ENCODE measurements at places on chromosomes 1 and 21.

- no peak for DNase-seq
Observed at GRCh38 chr1:54037476-54037875, 15.5 kb downstream of the TMEM59 start.

- DNase-seq = no peak
Observed at GRCh38 chr1:197073978-197074377, 6.9 kb upstream of the F13B start.

- no peak for DNase-seq
Observed at GRCh38 chr1:71252900-71253299, 172.1 kb upstream of the ZRANB2 start.

GRCh38 chr1:110634086-110634454, 27.9 kb upstream of the KCNA2 start:
- no peak for DNase-seq

DNA sequence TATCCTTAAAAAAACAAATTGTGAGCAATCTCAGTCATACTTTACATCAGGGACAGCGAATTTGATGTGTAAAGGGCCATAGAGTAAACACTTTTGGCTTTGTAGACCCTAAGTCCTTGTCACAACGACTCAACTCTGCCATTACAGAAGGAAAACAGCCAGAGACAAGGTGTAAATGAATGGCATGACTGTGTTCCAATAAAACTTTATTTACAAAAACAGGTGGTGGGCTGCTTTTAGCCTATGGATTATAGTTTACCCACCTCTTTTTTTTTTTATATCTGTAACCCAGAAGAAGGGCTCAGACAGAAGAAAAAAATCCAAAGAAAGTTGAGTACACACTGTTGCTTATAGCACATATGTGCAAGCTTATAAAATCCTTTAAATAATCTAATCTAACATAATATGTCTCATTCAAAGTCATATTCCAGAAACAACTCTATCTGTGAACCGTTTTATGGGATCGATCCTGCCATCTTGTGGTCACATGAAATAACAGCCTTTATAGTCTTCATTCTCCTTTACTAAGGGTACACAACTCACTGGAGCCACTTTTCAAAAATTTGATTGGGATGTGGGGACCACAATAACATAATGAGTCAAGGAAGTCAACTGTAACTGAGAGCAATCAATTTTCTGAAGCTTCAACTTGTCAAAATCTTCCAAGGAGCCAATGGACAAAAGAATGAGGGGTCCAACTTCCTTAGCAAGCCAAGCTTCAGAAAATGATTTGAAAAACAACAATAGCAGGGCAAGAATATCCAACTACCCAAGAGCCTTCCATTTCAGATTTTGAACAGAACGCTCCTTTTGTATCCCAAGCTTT, 142.2 kb upstream of the KRTAP19-8 start:
- DNase-seq = no peak

DNA sequence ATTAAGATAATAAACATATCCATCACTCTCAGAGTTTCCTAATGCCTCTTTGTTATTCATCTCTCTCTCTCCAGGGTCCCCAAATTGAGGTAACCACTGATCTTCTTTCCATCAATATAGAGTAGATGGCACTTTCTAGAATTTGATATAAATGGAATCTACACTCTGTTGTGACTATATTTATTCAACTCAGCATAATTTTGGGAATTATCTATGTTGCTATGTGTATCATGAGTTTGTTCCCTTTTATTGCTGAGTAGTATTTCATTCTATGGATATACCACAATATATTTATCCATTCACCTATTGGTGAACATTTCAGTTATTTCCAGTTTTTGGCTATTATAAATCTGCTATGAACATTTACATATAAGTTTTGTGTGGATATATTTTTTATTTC, 230.7 kb downstream of the HLX start:
- DNase-seq = no peak

GRCh38 chr1:109478806-109479205, 4.9 kb upstream of the ATXN7L2 start:
- DNase-seq = no peak

GRCh38 chr1:47559944-47560695, 122.3 kb downstream of the FOXD2 start:
- DNase-seq = no peak

- DNase-seq = no peak
Observed at GRCh38 chr1:94831641-94832040, 11.5 kb downstream of the SLC44A3 start.

DNA sequence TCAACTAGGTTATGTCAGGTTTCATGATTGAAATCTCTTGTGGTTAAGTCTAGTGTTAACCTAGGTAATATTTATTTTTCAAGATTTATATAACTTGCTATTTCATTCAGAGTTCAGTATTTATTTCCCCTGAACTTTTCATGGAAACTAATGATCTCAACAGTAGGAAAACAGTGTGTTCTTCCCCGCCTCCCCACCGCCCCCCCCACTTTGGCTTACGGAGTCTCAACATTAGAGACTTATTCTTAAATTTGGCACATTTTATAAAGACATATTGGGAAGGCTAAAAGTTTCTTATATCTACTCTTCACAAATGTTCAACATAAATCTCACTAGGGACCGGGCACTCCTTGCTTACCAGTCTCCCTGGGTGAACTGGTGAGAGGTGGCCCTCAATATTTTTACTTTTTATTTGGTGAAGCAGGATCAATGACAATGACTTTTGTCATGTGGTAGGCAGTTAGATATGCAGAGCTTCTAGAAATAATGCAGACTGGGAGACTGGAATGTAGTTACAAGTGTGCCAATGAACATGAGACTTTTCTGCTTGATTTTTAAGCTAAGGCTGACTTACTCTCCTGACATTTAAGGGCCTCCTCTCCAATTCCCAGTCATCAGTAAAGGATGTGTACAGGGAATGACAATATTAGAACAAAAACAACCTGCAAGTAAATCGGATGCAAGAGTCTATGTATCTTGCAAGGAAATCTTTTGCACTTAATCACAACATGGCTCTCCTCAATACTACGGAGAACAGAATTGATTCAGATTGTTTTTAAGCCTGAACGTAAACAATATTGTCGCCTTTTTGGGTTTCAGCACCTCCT, 1.7 kb upstream of the MAN1A2 start:
- DNase-seq = no peak

DNA sequence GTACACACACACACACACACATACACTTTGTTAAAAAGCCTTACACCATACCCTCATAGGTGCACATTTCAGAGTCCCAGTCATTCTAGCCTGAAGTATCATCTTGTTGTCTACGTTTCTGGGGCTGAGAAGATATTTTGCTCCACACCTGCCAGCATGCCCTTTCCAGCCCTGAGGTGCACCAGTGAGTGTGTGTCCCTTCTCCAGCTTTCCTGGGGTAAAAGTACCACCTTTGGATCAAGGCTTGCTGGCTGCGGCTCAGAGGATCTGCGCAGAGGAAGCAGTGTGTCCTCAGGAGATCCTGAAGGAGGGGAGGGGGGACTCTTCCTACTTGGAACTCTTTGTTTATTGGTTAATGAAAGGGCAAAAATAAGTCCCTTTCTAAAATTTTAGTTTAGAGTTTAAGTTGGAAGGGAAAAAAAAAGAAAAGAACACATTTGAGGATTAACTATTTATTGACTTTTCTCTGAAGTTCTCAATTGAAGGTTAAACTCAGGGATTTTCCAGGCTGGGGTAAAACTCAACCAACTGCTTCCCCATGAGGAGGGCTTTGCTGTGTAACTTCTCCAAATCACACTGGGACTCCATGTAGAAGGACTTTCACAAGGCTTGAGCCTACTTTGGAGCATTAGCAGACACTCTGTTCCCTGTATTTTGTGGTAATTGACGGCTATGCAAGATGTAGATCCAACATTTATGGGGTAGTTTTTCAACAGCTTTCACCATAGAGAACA, 200.3 kb upstream of the SGIP1 start:
- DNase-seq = no peak

- no peak for DNase-seq
Observed at GRCh38 chr1:33288976-33289857, 31.7 kb downstream of the A3GALT2 start.

- DNase-seq = no peak
Observed at GRCh38 chr1:200267937-200268336, 141.9 kb downstream of the ZNF281 start.

DNA sequence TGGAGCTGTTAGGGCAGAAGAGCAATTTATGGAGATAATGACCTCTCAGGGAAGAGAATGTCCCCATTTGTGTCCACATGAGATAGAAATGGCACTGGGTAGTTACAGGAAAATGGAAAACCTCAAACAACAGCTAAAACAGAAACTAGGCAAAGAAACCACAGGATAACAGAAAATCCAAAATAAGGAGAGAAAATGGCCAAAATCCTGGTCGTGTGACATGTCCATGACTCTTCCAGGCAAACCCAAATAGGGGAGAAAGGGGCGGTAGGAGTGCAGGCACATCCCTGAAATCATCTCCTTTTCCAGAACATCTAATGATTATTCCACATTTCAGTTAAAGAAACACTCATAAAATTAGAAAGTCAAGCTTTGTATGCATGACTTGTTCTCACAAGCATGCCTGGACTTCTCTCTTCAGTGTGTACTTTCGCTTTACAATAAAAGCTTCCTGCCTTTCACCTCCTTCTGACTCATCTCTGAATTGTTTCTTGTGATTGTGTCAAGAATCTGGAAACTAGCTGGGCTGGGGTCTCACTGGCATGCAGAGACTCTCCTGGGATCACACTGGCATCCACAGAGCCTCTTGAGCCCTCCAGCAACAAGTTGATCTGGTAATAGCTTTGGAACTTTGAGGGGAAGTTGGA, 171.4 kb upstream of the ZP4 start:
- DNase-seq = no peak

GRCh38 chr1:17682400-17682799, 72.7 kb upstream of the ACTL8 start:
- no peak for DNase-seq

DNA sequence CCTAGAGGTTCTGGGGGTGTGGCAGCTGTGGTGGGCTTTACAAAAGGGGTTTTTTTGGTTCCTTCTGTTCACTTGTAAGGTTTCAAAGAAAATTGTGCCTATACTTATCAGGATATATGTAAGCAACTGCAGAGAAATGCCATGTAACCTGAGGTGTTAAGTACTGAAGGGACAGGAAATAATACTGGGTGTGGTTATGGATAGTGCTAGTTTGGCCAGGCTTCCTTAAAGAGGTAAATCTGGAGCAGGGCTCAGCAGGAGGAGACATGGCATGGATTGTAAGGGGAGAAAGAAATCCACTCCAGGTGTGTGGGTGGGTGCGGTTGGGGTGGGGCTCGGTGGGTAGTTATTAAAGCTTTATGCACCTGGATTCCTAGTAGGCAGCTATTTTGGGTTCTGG, 28.3 kb downstream of the KIRREL1 start:
- DNase-seq = no peak

DNA sequence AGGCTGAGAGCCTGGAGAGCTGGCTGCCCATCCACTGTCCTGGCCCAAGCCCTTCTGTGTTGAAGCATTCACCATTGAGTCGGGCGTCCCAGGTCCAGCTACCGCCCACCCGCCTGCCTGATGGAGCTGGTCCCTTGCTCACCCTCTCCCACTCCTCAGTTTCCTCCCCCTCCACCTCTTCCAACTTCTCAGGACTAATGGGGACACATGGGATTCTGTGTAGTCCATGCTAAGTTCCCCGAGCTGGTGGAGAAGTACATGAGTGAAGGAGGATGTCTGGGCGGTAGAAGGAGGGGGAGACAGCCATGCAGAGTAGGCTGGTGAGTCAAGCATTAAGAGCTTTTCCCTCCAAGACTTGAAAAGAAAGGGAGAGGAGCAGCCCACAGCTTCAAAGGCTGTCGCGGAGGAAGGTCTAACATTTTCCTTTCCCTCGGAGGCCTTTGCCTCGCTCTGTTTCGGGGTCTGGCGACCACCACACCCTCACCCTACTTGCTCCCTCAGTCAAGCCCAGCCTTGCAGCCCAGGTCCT, 561 bp downstream of the SLC26A9 start:
- no peak for DNase-seq

DNA sequence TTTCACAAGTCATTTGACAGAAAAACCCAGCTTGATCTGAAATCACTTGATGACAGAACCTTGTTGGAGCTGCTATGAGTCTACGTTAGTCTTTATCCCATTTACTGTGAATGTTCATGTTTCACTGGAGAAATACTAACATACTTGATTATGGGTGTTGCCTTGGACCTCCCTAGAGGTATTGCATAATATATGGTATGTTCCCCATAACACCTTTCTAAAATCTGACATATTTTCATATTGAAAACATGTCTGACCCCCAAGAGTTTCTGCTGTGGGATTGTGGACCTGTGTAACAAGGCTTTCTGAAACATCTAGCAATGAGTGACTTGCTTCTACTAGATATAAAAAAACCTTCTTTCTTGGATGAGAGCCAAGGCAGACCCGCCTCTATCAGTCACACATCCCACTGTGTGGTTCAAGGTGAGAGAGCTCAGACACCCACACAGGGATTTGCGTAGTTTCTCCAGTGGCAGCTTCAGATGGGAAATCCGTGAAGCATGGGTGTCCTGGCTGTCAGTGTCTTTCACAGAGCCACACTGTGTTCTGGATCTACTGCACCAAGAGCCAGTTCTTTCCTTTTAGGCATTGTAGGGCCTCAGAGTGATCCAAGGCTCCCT, 4.6 kb downstream of the NENF start:
- DNase-seq = no peak

GRCh38 chr1:222182641-222183040, 365.3 kb downstream of the HHIPL2 start:
- no peak for DNase-seq

- no peak for DNase-seq
Observed at GRCh38 chr1:155591770-155592169, 18.2 kb upstream of the MSTO1 start.

DNA sequence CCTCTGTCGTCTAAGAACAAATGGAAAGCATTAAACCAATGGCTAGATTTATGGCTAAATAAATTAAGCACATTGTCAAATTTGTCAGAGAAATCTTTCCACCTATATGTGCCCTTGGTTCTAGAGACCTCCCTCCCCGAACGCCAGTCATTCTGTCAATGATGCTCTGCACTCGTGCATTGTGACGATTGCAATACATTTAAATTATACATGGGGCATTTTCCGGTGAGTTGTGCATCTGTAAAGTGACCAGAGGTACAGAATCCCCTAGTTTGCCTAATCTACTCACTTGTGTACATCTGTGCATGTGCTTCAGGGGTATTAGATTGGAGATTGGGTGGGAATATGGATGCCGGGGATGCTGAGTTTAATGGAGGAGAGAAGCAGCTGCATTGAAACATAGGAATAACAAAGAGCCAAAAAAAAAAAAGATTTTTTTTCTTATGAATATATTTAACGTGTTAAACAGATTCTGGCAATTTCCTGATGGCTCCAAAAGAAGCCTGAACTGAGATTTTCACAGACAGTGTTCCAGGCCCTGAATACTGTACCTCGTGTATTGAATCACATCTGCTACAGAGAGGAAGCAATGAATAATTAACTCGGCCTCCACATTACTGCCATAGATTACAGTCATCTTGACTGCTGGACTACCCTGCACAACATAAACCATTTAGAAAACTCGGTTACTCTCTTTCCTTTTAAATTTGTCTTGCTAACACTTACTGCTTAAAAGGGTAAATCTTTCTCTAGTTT, 149.0 kb upstream of the C1orf87 start:
- DNase-seq = no peak

Measured in stimulated activated CD8-positive, alpha-beta memory T cell treated with anti-CD3 and anti-CD28 coated beads, Interleukin-7, amount 100 ng/mL, for 1 hour (primary cell).